ENCODE measurements at places on chromosomes 7 and 10. TPM values are rescaled to one million over a fixed set of nuclear protein-coding genes. Genes with fewer than 3 reads are reported as not detected.

HMX3 gene
- not detected for total RNA-seq

DNA sequence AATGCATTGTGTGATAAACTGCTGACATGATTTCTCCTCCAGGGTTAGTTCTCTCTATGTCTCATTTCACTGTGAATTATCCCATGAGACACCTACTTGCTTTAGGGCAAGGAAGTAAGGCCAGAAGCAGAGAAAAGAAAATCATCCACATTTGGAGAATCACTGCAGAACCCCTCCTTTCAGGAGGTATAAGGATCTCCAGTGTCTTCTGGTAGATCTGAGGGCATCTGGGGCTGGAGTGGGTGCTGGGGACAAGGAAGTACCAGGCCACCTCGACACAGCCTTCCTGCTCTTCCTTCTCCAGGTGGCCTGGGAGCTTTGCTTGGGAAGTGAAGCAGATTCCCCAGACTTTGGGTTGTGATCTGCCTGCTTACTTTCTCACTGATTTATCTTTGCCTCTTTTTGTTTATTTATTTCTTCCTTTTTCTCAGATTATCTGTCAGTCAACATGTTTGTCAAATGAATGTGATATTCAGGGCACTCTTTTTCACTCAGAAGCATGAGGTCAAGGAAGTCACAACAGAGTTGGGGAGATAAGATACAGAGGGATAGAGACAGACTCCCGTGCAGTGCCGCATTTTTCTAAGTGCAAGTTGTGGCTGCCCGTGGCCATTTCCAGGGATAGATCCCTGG is 12.4 kb upstream of the CAMK2G start:
- DNase-seq, result no peak

GRCh38 chr7:151168003-151168786 is 701 bp upstream of the GBX1 start:
- DNase-seq, result no peak

DNA sequence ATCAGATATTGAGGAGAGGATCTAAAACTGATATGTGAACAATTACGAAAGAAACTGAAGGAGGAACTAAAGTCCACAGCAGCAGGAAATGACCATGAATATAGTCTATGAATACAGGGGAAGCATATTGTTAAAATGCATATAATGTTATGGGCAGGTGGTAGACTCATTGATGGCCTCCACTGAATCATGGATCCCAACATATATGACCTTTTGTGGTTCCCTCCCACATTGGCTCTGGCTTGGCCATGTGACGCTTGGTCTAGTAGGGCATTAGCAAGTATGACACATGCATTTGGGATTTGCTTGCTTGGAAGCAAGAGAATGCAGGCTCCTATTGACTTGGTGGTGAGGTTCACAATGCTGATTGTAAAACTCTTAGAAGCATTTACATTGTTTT is 55.2 kb upstream of the RAB18 start:
- no peak for DNase-seq

JCAD gene
- 107 TPM for total RNA-seq

ZPBP gene
- not detected for total RNA-seq

- no peak for DNase-seq
Observed at GRCh38 chr10:123227706-123228105, 73.5 kb downstream of the BUB3 start.

AZGP1 gene
- not detected for total RNA-seq

SLC39A12 gene
- total RNA-seq, result not detected

FEZF1 gene
- not detected for total RNA-seq

- DNase-seq, result no peak
Observed at GRCh38 chr10:50538555-50539398, 85.0 kb downstream of the SGMS1 start.

TMEM213 gene
- total RNA-seq, result not detected

GRCh38 chr10:59143544-59143943 is 32.9 kb upstream of the PHYHIPL start:
- no peak for DNase-seq

DNA sequence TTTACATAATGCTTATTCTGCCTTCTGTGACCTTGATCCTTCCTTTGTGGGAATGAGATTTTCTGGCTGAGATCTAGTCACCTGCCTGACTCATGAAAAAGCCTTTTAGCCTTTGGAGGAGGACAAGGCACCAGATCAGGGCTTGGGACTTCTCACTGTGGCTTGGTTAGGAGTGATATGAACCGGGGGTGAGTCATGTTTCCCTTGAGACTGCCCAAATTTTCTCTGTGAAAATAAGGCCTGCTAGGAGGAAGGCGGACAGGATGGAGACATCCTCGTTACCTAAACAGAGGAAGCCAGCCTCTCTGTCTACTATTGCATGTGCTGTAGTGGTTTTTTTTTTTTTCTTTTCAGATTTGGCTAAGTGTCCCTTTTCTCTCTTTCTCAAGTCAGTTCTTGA is 57.8 kb downstream of the EVX1 start:
- no peak for DNase-seq

DNA sequence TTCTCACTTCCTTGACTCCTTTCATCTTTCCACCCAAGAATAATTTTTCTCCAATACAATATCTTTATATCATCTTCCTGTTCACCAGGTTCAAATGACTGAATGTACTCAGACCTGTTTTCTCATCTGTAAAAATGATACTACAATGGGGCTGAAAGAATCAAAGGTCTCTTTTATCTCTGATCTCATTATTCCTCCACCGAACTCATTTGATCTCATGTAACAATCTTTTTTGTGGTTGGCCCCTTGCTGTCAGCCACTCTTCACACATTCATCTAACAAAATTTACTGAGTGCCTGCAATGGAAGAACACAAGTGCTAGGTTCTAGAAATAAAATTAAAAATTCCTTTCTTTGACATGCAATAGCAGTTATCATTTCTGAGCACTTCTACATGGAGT is 65.0 kb downstream of the GRM8 start:
- no peak for DNase-seq

GRCh38 chr10:11345224-11346054 is 266.0 kb downstream of the USP6NL start:
- DNase-seq, result no peak

DNA sequence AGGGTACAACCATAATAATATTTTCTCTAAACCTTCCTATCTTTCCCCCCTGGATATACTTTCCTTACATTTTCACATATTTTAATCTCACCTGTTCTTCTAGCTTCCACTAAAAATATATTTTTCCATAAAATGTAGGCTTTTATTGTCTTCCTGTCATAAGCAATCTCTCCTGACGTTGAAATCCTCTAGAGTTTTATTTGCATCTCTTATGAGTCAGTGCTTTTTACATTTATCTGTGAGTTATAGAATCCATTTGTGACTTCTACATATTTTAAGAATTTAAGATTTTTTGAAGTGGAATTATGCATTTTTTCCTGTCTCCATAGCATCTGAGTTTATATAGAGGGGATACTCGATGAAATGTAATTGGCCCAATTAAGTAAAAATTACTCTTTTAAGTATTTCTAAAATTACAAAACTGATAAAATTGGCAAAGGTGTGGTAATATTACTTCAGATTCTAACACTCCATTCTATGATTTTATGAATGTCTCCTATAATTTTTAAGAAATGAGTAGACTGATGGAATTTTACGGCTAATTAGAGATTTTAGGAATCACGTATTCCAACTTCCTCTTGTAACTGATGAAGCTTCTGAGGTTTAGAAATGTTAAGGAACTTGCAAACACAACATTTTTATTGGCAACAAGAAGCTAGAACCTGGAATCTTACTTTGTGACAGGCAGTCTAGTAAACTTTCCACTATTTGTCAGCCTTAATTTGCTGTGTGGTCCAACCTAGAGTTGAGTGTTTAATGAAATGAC is 422.9 kb upstream of the SEMA3A start:
- no peak for DNase-seq

DNA sequence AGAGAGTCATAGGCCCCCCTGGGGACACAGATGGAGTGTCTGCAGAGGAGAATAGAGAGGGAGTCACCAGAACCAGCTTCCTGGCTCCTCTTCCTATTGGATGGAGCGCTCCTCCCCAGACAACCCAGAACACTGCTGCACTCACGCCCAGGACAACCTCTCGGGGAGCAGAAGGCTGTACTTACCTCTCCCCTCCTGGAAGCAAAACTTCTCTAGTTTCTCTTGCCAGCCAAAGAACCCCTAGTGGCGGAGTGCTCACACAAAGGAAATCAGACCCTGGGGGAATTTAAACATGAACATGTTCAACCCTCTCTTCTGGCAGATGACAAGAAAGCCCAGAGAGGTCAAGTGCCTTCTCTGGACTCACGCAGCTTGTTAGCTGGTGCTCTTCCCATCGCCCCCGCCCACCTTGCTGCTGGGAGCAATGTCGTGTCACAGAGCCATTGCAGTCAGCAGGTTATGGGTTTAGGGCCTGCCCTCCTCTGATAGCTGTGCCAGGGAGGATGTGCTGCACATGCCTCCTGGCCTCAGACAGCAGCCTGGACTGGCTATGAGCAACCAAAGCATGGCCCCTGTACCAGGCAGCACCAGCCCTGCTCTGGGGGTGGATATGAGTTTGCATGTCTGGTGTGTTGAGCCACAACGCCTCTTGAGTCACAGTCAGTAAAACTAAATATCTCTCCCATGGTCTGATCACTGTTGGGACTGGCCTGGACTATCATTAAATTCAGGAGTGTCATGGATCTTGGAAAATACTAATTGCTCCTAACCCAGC is 84.4 kb downstream of the SLIT1 start:
- no peak for DNase-seq
